ENCODE measurements at places on chromosomes 1 and 21.
A peak's percentile ranks its signal among the peaks of the same experiment; 100 is the strongest.

GRCh38 chr1:31765041-31765467 is 914 bp upstream of the ADGRB2 start:
- DNase-seq = peak; percentile 68

- peak; percentile 74 for DNase-seq
Measured at GRCh38 chr1:100459358-100460114, 78.4 kb upstream of the GPR88 start.

DNA sequence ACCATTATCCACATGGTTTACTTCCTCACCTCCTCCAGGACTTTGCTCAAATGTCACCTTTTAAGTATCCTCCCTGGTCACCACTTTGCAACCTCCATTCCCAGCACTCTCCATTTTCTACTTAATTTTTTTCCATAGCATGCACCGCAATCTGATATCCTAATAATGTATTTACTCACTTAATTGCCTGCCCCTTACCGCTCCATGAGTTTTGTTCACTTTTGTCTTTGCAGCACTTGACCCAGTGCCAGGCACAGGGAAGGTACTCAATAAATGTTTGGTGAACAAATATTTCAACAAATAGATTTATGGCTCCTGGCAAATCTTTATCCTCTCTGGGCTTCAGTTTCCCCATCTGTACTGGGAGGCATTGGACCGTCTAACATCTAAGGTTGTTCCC is 53.6 kb downstream of the UBE2T start:
- DNase-seq = no peak

- no peak for DNase-seq
Measured at GRCh38 chr21:42578034-42578433, 64.4 kb downstream of the SLC37A1 start.

DNA sequence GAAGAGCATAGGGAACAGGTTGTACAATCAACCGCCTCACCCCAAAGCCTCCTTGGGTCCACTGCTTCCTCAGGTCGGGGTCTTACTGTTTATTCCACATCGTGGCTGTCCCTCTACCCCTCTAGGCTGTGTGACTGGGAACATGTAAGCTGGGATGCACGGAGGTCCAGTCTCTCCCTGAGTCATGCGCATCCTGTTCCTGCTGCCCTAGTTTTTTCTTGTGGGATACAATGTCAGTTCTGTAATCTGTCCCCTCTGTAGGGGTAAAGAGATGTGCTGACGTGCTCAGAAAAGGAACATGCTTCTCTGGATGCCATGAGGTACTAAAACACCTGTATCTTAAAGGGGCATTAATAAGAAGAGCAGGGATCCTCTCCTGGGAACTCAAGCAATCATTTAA is 66.2 kb downstream of the SLC45A1 start:
- DNase-seq = no peak

DNA sequence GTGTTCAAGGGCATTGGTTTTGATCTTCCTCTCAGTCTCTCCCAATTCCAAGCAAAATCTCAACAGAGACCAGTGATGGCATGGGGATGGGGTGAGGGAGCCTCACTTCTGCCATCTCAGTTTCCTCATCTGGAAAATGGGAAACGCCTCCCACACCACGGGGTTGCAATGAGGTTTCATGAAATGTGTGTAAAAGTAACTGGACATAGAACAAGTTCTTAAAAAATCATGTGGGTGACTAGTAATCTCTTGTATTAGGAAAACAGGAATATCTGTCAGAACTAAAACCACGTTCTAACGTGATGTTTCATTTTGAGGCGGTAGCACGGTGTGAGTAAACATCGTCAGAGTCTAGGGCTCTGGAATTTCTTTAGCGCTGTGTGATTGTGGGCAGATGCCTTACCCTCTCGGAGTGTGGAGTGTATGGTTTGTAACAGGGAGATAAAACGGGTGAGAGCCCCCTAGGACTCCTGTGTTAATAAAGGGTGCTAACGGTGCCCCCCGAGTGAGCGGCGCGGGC is 55.5 kb upstream of the DNAJC6 start:
- DNase-seq = no peak

GRCh38 chr1:54645806-54646676 is 4.5 kb downstream of the MROH7 start:
- DNase-seq = no peak

DNA sequence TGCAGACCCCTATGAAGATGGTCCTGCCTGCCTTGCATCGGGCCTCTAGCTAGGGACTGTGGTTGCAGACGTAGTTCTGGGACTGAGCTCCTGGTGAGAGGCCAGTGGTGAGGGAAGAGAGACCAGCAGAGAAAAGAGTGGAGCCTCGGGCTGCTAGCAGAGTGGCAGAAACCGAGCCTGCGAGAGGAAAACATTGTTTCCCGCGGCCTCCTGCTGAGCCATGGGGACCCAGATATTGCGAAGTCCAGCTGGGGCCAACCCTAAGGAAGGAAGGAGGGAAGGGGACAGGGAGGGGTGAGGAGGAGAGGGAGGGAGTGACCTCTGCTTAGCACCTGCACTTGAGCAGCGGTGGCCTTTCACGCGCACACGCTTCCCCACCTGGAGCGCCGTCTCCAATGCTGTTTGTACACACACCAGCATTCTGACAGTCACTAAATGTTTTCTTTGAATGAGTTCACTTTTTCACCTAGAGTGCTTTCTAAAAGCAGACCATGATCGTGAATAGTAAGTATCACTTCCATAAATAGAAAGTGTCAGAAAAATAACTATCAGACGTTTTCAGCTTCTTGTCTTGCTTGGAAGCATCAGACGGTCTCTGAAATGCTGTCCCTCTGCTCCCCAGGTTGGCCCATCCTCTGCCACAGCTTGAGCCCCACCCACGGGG is 2.5 kb upstream of the FNDC10 start:
- no peak for DNase-seq

GRCh38 chr1:196271212-196271947 is 336.9 kb downstream of the KCNT2 start:
- no peak for DNase-seq

GRCh38 chr21:44866780-44867179 is 6.7 kb downstream of the PTTG1IP start:
- peak; percentile 36 for DNase-seq

- DNase-seq = no peak
Measured at GRCh38 chr1:27144049-27144748, 10.7 kb downstream of the SLC9A1 start.

DNA sequence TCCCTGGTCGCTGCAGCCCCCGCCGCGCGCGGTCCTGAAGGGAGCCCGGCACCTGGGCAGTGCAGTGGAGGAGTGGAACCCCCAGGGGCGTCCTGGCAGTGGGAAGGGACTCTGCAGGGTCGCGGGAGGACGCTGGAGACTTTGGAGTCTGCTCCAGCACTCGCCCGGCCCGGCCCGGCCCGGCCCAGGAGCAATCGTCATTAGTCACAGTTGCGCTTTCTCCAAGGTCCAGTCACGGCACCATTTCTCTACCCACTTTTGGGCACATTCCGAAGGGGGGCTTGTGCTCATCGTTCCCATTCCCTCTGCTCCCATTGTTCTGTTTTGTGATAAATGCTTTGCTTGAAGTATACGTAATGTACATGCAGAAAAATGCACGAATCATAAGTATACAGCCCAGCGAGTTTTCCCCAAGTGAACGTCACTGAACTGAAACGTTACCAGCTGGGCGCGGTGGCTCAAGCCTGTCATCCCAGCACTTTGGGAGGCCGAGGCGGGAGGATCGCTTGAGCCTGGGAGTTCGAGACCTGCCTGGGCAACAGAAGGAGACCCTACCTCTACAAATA is 999 bp downstream of the THAP3 start:
- DNase-seq = no peak

DNA sequence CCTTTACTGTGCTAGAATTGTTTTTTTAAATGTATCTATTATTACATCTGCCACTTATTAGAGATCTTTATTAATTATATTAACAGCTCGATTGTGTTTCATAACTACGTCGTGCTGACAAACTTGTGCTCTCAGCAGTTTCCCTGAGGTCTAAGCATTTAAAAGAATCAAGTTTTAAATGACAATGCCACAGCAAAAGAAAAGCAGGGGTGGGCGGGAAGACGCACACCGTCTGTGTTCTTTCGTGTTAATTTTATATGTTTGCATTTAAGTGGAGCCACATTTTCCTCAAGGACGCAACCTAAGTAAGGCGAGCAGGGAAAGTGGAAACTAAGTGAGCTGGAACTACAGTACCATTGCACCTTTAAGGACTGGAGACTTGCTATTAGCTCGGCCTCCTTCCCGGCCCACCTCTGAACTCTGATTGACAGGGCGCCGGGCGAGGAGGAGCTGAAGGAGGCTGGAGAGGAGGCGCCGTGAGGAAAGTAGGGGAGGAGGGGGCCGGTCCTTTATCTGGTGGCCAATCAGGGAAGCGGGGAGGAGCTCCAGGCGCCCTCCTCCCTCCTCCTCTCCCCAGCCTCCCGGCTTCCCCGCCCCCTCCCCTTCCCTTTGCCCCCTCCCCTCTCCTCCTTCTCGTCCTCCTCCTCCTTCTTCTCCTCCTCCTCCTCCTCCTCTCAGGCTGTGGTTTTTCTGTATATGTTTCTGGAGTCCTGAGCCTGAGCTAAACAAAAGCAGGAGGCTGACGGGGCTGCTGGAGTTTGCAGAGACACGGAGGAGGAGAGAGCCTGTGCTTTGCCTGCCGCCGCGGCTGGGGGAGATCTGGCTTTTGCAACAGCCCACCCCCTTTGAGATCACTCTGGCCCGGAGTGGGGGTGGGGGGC is at the start of gene PBX1:
Gene PBX1 (plus strand): TSS at position 724 of the 881 bp plus-strand sequence.
- peak; percentile 100 for DNase-seq

GRCh38 chr1:248757784-248758195 is 2.2 kb upstream of the LYPD8 start:
- DNase-seq = no peak
